ENCODE measurements at places on chromosomes 2 and 18.

DNA sequence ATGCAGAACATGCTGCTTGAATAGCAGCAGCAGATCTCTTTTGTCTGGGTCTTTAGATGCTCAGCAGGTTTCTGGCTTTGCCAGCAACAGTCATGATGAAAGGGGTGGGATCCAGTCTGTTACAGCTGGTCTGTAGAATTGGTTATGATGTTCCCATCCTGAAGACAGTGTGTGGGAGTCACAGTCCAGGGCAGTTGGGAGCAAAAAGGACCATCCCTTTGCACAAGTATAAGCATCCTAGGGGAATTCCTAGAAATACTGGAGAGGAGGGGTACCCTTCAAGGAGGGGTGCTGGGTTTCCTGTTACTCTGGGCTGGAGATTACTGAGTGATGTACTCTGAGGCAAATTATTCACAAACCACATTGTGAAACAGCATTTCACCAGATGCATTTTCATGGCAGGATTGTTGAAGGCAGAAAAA is 119.9 kb upstream of the RND3 start:
- DNase-seq: no peak

- DNase-seq: no peak
Observed at GRCh38 chr2:15918761-15919356, 21.5 kb upstream of the MYCN start.

DNA sequence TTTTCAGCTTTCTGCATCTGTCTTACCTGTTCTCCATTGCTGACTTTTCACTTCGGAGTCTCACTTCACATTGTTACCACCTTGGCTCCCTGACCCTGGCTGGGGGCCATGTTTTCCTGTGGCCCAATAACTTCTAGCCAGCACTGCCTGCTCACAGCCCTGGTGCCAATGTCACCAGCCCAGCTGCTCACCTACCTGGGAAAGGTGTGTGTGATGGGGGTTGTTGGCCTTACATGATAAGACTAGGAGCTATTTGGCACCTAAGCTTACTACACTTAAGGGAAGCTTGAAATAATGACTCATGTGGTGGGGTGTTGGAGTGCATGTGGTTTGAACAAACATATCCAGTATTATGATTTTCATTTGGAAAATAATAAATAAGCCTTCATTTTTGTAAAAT is 37.5 kb upstream of the PGAP1 start:
- no peak for DNase-seq

GRCh38 chr18:32552421-32553030 is 81.8 kb upstream of the GAREM1 start:
- DNase-seq: peak; percentile 7

DNA sequence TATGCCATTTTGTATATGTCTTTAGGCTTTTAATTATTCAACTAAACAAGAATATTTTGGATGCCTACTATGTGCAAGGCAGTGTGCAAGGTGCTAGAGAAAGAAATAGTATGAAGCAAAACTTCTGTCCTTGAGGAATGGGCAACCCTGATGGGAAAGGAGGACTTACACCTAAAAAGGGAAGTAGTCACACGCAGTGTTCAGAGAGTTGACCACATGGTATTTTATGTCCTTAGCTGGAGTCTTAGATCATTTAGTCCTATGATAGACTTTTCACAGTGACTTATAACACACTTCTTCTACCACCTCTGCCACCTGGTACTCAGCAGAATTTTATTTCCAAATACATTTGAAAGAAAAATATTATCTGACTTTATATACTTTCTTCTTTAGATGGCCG is 291.6 kb downstream of the PLCL1 start:
- DNase-seq: no peak

- DNase-seq: no peak
Observed at GRCh38 chr2:10977621-10978020, 65.9 kb downstream of the KCNF1 start.

DNA sequence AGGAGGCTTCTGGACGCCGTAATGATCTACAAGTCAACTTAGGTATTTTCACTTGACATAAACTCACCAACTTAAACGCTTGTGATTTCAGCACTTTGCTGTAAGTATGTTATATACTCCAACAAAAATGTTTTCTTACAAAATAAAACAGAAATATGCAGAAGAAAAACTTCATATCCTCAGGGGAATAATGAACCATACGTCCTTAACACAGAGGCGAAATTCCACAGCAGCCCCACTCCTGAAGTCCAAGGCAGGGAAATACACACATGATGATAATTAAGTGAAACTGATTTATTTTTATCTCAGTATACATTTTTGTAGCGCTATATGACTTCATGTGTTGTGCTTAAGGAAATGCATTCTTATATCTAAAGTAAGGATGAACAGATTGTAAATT is 335.4 kb upstream of the VWC2L start:
- DNase-seq: no peak

Measured in activated T-cell treated with anti-CD3 and anti-CD28 coated beads for 48 hours (primary cell).